Stimulated activated CD8-positive, alpha-beta memory T cell treated with anti-CD3 and anti-CD28 coated beads, Interleukin-7, amount 100 ng/mL, for 1 hour (primary cell): ENCODE measurements at places on chromosomes 5 and 9.

DNA sequence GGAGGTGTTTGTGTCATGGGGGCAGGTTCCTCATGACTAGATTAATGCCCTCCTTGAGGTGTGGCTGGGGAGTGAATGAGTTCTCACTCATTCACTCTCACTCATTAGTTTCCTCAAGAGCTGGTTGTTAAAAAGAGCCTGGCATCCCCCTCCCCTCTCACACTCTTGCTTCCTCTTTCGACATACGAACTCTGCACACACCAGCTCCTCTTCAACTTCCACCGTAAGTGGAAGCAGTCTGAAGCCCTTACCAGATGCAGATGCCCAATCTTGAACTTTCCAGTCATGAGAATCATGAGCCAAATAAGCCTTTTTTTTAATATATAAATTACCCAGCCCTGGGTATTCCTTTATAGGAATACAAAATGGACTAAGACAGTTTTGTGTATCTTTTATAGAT, 82.5 kb downstream of the SPRY4 start:
- no peak for DNase-seq

DNA sequence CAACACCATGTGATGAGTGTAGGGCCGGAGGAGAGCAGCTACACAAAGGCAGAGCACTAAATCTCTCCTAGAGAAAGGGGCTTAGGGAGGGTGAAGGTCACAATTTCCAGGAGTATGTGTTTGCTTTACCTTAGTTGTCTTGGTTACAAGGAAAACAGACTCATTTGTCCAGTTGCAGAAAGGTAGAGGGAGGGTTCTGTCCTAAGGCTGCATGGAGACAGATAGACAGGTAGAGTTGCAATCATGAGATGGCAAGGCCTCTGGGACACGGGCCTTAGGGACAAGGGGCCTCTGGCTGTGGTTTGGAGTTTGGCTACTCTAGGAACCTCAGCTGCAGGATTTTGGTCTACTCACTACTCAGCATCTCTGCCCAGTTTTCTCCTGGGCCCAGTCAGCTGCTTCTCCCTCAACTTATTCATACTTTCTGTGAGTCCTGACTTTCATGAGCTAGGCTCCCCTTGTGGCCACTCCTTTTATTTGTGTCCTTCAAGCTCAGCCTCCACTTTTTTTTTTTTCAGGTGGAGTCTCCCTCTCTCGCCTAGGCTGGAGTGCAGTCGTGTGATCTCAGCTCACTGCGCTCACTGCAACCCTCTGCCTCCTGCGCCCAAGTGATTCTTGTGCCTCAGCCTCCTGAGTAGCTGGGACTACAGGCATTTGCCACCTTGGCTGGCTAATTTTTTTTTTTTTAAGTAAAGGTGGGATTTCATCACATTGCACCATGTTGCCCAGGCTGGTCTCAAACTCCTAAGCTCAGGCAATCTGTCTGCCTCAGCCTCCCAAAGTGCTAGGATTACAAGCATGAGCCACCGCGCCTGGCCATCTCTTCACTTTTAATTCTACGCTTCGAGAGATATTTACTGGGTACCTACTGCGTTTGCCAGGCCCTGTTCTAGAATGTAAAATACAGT, 76.6 kb downstream of the PTPDC1 start:
- no peak for DNase-seq

DNA sequence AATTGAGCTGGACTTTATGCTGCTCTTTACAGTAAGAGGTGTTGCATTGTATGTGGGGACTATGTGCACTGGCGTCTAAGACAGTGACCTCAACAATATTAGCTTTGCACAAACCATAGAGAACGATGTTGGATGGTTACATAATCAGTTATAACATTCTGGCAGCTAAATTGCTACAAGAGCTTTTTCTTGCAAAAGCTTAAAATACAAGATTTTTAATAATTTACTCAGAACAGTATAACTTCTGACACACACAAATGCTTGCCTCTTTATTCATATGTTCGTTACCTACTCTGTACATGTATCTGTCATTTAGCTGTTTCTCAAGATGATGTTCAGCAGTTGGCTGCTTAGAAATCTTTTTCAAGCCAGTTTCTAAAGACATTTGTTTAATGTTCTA, 11.6 kb downstream of the C5orf24 start:
- no peak for DNase-seq

DNA sequence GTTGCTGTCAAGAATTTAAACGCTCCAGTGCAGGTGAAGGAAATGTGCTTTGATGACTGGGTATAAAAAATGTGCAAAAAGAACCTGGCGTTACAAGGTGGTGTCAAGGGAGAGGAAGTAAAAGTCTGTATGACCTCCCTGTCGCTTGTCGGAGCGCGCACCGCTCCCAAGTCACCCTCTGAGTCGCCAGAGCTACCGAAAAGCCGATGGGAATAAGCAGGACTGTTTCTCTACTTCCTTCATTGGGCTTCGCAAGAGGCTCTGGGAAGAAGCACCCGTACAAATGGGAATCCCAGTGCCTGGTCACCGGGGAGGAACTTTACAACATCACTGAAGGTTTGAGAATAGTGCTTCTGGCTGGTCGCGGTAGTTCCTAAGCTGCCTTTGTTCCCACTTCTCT, 1.3 kb upstream of the DMRT2 start:
- no peak for DNase-seq
